ENCODE measurements at places on chromosomes 4 and X. TPM values are rescaled to one million over a fixed set of nuclear protein-coding genes. Genes with fewer than 3 reads are reported as not detected.

Gene EXOC1L
- not detected for total RNA-seq

Gene ENOX2
- 8.4 TPM for total RNA-seq

Gene CHRDL1
- total RNA-seq, result 13.4 TPM

Gene ATG4A
- total RNA-seq, result 10.9 TPM

Gene CLNK
- total RNA-seq, result 0.10 TPM

Gene ZC4H2
- 5.0 TPM for total RNA-seq

Gene PHKA1
- 3.9 TPM for total RNA-seq

Gene TBC1D8B
- total RNA-seq, result 16.9 TPM

Gene TCP11X2
- not detected for total RNA-seq

Gene FAM156A
- total RNA-seq, result 26.0 TPM

Gene TIGD4
- total RNA-seq, result 0.99 TPM

Gene RBM46
- not detected for total RNA-seq

Gene EMCN
- 20.1 TPM for total RNA-seq

Gene RBMXL3
- total RNA-seq, result not detected

Gene HAND2
- 1.1 TPM for total RNA-seq

Gene HPGDS
- total RNA-seq, result 9.6 TPM

Gene FGFBP1
- 17.6 TPM for total RNA-seq

Gene MAGEA12
- not detected for total RNA-seq

Gene TMSB15A
- total RNA-seq, result 9.3 TPM

Gene GAGE12H
- not detected for total RNA-seq

Gene CT83
- not detected for total RNA-seq

Gene PCDH19
- 3.5 TPM for total RNA-seq

Gene MAPK10
- total RNA-seq, result 18.3 TPM

Gene CXCL1
- 1.9 TPM for total RNA-seq

Gene C4orf50
- 0.10 TPM for total RNA-seq
